ENCODE measurements at places on chromosomes 3 and 15.

DNA sequence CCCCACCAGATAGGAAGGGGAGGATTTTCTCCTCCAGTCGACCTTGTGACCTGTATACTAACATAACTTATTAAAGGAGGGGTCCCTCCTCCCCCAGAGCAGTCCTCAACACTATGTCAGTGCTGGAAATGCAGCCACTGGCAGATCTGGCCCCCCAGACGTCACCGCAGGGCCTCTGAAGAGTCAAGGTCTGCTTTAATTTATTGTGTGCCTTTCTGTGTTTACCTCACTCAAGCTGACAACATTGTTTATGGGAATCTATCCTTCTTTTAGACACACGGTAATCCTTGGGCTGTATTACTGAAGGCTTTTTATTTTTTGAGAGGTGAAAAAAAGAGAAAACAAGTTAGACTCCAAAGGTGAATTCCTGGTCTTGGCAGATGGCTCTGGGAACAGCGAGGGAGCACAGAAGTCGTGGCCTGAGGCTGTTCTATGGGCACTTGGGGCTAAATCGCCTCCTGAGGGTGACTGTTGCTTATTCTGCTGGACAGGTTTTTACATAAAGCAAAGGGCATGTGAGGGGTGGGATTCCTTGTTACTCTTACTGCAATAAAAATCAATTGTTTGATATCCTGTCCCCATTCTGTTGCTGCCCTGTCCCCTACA lies 13.5 kb upstream of the NR2C2 start:
- DNase-seq = no peak

DNA sequence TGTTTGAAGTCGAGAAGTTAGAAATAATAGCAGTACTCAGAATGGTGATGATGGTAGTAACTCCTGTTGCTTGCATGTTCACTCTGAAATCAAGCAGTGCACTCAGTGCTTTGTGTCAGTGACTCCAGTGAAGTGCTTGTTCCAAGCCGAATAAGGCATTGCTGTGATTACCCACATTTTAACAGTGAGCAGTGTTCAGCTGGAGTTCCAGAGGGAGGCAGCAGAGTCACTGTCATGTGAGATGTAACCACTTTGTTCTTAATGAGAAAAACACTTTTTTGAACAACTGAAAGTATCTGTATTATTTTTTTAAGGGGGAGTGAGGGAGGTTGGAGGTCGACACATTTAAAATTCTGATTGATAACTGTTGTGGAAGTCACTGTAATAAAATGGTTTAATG lies 3.7 kb downstream of the MDFIC2 start:
- DNase-seq = no peak

GRCh38 chr3:33915796-33916546 lies 117.5 kb downstream of the PDCD6IP start:
- DNase-seq = peak; percentile 9

GRCh38 chr3:178350763-178351162 lies 185.5 kb upstream of the KCNMB2 start:
- peak; percentile 31 for DNase-seq

- no peak for DNase-seq
These were observed 7.8 kb downstream of the FAM240A start for GRCh38 chr3:46619845-46620778.

GRCh38 chr15:63048776-63049665 lies 6.5 kb downstream of the TPM1 start:
- DNase-seq = peak; percentile 58

GRCh38 chr3:26237036-26237682 lies 385.4 kb upstream of the LRRC3B start:
- no peak for DNase-seq

- peak; percentile 20 for DNase-seq
These were observed 22.4 kb downstream of the SPTSSB start for GRCh38 chr3:161348796-161349400.

DNA sequence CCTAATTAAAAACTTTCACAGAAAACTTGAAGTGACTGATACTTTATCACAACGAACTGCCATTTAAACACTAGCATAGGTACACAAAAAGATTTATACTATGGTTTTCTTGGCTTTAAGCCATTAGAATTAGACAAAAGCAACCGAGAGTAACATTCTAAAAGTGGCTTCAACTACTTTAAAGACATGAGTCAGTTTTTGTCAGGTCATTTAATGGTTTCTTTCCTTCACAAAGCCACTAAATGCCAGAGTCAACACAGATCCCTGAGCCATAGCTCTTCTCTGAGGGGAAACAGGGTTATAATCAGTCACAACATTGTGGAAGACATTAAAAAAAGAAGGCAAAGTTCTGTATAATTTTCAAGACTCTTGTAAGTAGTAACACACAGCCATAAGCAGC lies 54.6 kb downstream of the CAPN3 start:
- no peak for DNase-seq

GRCh38 chr3:32495085-32495484 lies 7.6 kb downstream of the CMTM6 start:
- DNase-seq = no peak

- DNase-seq = no peak
These were observed 103.7 kb upstream of the TLE3 start for GRCh38 chr15:70201425-70201775.

DNA sequence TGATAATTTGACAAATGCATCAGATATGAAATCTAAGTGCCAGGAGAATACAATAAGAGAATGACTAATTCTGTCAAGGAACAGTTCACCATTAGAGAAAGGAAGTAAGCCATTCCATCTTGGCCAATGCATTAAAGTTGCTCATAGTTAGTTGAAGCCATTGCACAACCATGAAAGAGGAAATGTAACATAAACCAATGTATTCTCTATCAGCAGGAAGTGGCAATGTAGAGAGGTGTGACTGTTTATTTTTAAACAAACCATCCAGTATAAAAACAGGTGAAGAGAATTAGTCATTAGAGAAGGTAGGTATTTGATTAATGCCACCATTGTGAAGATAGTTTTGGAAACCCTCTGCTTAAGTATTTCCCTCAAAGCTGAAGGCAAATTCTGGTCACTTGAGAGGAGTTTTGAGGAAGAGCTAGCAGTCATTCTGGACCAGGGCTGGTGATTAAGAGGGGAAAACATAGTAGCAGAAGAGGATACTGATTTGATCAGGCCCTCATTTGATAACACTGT lies 10.7 kb upstream of the ANXA2 start:
- peak; percentile 81 for DNase-seq

DNA sequence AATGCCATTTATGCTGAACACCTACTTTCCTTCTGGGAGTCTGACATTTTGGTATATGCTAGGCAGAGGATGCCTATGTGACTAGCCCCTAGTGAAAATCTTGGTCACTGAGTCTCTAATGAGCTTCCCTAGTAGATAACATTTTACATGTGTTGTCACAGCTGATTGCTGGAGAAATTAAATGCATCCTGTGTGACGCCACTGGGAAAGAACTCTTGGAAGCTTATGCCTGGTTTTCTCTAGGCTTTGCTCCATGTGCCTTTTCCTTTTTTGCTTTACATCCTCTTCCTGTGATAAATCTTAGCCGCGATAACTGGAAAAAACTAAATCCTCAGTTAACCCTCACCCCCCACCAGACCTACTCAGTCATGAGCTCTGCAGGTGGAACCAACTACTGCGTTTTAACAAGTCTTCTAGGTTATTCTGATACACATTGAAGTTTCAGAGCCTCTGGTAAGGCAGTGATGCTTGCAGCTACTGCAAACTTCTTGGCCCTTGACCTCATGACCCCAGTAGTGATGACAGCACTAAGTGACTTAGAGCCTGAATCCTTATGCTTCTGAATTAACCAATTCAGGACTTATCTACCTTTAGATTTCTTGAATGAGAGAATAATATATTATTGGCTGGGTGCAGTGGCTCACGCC lies 292.4 kb upstream of the SOX14 start:
- DNase-seq = no peak

GRCh38 chr15:63860155-63860554 lies 26.4 kb upstream of the HERC1 start:
- no peak for DNase-seq

DNA sequence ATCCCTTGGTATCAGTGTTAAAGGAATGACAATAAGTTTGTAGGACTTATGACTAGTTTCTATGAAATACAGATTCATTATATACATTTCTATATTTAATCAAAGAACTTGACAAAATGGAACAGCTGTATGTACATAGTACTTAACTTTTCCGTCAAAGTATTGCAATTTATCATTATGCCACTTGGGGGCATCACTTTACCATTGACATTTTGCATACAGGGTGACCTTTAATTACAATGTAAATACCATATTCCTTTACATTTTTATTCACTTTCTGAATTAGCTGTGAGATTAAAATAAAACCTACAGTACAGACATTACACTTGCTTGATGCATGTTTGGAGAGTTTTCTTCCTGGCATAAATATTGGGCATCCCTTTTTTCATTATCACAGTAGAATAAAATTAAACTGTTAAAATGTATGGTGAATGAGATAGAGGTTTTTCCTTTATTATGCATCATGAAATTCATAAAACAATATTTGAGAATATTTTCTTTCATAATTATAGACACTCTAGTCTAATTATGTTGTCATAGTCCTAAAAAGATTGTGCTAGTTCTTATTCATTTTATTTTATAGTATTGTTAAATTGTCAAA lies 6.9 kb downstream of the NEK11 start:
- DNase-seq = peak; percentile 51

DNA sequence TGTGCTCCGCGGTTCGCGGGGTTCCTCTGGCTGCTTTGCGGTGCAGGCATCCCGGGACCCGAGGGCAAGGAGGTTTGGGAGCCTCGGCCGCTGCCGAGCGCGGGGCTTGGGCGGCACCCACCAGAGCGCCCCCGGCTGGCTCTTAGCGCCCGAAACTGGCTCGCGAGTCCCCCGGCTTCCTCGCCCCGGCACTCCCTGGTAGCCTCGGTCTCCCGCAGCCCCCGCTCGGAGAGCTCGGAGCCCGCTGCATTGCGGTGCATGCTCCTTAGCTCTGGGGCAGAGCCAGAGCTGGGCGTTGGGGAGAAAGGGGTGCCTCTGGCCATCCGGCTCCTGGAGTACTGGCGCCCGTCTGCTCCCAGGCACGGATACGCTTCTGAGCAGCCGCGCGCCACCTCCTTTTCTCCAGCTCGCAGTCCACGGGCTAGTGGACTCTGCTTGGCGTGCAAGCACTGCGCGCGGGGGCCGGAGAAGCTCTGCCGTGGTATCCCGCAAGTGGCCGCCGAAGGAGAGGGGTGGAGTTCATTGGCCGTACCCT lies 753 bp downstream of the EPHB1 start:
- peak; percentile 23 for DNase-seq

DNA sequence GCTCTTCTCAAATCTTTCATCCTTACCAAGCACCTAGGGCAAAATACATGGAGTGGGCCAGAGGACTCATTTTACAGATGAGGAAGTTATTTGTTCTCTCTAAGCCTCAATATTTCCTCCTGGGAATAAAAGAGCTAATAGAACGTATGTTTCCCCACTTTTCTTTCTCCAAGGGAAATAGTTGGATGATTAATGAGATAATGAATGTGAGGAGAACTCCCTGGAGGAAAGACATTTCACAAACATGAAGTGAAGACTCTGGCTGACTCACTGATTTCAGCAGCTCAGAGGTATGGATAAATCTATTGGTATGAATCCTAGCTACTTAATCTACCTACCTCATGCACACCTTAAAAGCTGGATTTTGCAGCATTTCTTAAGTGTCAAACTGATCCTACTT lies 98.4 kb downstream of the ECT2 start:
- peak; percentile 61 for DNase-seq

GRCh38 chr3:14429237-14429636 lies 26.8 kb downstream of the SLC6A6 start:
- DNase-seq = peak; percentile 63

DNA sequence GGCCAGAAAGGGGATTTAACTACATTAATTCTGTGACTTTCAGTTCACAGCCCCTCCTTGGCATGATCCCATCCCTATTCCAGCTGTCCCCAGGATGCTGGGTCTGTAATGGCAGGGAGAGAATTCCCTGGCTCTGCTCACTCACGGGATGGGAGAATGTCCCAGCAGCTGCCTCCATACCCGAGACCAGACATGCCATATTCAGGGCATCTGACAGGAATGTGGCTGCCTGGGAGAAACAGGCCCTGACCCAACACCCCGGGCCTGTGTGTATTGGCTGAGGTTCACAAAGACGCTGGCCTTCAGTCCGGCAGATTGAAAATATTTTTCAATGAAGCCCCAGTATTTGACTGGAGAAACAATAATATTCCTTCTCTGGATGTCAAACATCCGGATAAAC lies 83.6 kb upstream of the SMAD3 start:
- DNase-seq = no peak

GRCh38 chr3:45944830-45945620 lies 1.8 kb downstream of the CXCR6 start:
- DNase-seq = no peak

- peak; percentile 29 for DNase-seq
These were observed 67.6 kb upstream of the ARHGEF3 start for GRCh38 chr3:56869157-56869889.

DNA sequence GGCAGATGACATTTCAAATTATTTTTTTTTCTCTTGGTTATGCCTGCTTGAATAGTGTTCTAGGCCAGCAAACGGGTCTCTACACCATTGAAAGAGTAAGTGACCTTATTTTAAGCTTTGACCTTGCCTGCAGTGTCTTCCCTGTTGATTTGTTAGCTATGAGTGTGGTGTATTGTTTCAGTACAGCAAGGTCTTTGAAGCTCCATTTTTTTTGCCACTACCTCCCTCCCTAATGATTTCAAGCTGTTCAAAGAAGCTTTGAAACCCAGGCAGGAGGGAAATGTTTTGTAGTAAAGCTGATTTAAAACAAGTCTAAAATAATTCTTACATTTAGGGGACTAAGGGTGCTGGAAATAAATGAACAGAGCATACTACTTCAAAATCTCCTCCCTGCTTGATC lies 1249.8 kb downstream of the ROBO1 start:
- DNase-seq = no peak

DNA sequence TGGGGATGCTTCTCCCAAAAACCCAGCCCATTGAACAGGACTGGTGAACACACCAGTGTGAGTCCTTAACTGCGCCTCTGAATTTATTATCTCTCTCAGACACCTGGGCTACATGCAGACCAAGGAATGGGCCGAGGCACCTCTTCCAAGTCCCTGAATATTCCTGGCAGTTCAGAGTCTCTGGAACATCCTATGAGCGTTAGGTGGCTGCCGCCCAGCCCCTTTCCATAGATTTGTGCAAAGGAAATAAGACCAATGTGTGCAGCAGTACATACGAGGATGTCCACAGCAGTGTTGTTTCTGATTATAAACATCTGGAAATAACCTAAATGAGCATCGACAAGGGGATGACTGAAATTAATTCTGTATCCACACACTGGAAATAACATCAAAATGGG lies 104.9 kb upstream of the RPL32 start:
- DNase-seq = no peak
